Activated naive CD4-positive, alpha-beta T cell treated with anti-CD3 and anti-CD28 coated beads for 36 hours (primary cell): ENCODE measurements at places on chromosomes 4 and X.
A peak's percentile ranks its signal among the peaks of the same experiment; 100 is the strongest.

- no peak for DNase-seq
Observed at GRCh38 chr4:109010521-109010920, 247.7 kb upstream of the ETNPPL start.

- DNase-seq = peak; percentile 56
Observed at GRCh38 chrX:104343428-104344129, 88.8 kb upstream of the ESX1 start.

DNA sequence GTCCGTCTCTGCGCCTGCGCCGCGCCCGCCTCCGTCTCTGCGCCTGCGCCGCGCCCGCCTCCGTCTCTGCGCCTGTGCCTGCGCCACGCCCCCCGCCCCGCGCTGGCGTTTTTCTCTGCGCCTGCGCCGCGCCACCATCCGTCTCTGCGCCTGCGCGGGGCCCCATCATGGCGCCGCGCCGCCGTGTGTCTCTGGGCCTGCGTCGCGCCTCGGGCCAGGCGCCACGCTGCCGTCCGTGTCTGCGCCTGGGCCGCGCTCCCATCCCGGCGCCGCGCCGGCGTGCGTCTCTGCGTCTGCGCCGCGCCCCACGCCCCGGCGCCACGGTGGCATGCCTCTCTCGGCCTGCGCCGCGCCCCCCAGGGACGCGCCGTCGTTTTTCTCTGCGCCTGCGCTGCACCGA, 51.8 kb upstream of the DUX4 start:
- no peak for DNase-seq

DNA sequence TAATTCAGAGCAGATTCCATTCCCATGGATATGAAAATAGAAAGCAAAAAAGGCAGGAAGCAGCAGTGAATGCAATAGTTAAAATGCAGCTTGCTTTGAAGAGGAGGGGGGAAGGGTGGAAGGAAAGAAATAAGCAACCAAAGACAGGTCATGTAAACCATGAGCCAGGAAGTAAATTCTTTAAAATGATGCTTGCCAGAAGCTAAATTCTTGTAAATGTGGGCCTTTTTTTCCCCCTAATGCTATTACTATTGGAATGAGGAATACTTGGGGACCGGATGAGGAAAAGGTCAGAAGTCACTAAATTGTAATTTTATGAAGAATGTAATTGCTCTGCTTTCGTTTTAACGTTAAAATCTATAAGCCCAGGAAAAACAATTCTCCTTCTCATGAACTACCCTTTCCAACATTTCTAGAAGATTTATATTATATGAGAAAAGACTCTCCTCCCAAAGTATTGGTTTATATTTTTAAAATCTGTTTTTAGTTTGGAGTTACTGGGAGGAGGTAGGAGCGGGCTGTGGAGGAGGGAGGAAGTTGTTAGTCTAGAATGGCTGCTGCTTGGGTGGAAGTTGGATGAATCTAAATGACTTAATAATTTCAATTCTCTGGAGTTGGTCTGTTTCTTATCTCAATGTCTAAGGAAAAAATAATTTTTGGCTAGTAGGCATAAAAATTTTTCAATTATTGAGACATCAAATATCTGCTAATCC, 77.6 kb upstream of the PCDH18 start:
- DNase-seq = no peak

DNA sequence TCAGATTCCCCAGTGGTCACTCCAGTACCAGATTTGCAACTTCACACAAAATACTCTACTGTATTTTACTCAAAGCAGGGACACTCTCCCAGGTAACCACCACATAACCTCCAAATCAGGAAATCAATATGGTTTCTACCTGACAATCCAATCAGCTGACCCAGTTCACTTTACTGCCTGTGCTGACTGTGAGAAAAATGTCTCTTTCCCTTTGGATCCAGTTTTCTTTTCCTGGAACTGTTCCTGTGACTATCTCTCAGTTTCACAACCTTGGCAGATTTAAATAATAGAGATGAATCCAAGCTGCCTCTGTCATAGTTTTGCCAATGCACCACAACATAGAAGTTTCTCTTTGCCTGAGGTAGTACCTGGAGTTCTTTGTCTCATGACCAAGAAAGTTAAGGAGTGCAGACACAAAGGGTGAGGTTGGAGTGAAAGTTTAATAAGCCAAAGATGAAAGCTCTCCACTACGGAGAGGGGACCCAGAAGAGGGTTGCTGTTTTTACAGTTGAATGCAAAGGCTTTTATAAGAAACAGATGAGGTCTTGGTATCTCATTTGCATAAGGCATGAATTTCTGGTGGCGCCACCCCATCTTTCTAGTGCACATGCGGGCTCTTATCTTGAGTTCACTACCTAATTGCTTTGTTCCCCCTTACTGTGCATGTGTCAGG, 29.7 kb upstream of the IL9R start:
- no peak for DNase-seq

GRCh38 chr4:81427344-81427821, 44.3 kb downstream of the RASGEF1B start:
- DNase-seq = no peak

DNA sequence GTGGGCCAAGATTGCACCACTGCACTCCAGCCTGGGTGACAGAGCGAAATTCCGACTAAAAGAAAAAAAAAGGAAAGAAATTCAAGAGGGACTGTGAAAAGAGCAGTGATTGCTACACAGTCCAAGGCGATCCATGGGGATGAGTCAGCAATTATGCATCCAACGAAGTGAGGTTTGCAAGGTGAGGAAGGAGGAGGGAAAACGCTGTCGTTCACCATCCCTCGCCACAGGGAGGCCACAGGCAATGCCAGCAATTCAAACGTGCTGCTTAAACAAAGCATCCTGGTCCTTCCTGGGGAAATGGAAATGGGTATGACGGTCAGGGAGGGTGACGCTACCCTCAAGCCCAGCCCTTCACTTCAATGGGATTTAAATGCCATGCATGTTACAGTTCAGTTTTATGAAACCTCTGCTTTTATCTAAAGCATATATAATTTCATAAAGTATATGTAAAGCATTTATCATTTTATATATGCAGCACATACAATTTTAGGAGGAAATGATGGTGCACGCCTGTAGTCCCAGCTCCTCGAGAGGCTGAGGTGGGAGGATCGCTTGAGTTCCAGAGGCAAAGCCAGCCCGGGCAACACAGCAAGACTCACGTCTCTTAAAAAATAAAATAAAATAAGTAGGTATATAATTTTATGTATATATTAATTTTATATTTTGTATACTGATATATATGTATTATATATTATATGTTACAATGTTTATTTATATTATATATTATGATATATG, 108.7 kb downstream of the DHRSX start:
- no peak for DNase-seq

- no peak for DNase-seq
Observed at GRCh38 chr4:10006231-10006600, 15.1 kb downstream of the SLC2A9 start.

DNA sequence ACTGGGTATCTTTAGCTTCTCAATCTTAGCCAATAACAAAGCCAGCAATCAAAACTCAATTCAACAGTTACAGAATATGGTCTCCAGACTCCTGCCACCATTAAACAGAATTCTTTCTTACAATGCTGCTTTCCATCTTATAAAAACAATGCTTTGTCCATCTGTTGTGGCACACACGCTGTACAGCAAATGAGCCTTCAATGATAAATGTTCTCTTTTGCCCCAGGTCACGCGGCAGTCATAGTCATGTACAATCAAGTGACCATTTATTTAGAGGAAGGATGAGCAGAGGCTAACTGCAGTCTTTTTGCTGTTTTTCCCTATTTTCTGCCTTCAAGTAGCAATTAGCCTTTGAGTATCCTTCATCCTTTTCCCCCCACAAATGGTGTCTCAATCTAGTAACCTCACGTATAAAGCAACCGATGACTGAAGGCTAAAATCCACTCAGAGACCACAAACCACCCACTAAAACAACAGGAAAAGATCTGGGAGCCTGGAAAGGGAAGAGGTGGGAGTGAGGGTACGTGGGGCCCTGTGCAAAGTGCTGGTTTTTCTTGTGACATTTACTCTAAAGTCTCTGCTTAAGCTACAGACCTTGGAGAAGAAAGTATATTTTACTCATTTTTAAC, 24.4 kb downstream of the TRIM2 start:
- DNase-seq = no peak

GRCh38 chr4:46980851-46981250, 12.5 kb downstream of the GABRA4 start:
- no peak for DNase-seq

DNA sequence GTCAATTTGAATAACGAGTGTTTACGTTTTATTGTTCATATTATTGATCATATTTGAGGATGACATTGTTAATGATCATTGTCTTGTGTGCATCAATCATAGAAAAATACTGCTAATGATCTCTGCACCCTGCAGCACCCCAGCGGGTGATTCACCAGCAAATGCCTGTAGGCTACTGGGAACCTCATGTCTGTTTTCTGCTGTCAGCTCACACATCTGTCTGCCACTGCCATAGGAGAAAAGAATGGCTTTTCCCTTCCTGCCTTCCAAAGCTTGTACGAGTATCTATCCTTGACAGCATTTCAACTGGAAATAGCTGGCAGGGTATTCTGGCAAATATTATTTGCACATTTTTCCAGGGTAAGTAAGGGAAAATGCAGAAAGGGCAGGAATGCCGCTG, 272.1 kb upstream of the TRAM1L1 start:
- DNase-seq = no peak

GRCh38 chrX:72478853-72479252, 93.8 kb downstream of the HDAC8 start:
- no peak for DNase-seq

- peak; percentile 78 for DNase-seq
Observed at GRCh38 chr4:68373513-68373912, 23.6 kb upstream of the YTHDC1 start.

DNA sequence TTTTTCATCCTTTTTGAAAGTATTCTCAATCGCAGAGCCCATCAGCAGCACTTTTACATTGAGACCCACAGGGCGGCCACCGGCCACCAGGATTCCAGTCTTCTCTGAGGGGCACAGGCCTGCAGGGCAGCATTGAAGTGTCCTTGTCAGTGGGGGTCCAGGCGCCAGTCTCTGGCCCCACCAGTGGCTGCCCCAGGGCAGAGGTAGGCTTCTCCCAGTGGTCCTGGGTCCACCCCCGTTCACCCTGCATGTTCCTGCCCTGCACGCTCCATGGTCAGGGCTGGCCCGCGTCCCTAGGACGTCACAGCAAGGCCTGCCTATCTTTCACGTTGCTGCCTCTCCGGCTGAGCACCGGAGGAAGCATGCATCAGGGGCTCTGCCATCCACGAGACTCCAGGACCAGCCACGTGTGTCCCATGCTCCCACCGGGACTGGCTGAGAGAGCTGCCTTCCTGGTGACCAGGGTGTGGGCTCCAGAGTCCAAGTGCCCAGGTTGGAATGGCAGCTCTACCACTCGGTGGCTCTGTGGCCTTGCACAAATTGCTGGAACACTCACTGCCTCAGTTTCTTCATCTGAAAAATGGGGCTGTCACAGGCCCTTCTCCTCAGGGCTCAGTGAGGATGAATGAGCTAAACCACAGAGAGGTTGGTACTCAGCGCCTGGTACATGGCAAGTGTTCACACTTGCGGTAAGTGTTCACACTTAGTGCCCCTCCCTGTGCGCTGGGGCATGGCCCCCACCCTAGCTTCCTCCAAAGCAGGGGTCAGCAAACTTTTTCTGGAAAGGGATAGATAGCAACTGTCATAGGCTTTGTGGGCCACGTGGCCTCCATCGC, 30.7 kb upstream of the JAKMIP1 start:
- DNase-seq = no peak

GRCh38 chr4:110306303-110306702, 107.9 kb upstream of the ELOVL6 start:
- no peak for DNase-seq

- no peak for DNase-seq
Observed at GRCh38 chrX:37578045-37578444, 6.6 kb downstream of the LANCL3 start.

DNA sequence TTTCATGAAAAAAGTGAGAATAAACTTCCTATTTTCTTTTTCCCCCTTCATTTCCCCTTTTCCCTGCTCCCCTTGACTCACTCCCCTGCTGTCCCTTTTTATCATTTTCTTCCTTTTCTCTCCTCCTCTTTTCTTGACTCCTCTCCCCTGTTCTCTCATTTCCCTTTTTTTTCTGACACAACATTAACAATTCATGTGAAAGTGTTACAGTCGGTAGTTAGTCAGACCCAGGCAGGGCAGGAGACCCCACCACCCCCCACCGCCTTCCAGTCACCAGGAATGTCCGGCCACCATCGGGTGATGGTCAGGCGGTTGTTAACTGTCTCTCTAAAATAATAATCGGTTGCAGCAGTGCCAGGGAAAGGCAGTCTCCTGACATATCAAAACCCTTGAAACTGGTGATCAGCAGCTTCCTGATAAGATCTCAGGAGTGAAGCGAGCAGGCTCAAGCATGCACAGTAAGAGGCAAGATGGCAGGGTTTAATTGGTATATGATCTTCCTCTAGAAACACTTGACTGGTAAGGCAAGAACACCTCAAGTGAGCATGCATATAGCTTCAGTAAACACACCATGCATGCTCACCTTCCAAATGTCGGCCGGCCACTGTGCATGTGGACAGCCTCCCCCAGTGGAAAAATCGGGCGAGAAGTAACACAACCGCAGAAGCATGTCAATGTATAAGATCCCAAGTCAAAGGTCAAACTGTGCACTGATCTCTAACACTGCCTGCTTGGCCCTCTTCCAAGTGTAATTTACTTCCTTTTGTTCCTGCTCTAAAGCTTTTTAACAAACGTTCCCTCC, 191.4 kb downstream of the NDST4 start:
- DNase-seq = no peak

DNA sequence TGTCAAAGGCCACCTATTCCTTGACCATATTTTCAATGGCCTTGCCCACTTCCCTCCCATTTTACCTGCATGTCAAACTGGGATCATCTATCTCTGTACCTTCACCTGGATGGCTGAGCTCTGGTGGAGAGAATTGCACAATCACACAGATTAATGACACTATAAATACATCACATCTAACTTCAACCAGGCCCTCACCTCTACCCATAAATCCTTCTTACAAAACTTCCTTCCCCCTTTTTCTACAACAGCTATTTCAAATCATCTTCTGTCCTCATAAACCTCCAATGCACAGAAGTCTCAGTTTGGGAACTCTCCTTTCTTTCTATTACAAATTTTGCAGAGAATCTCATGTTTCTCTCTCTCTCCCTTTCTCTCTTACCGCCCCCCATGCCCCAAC, 9.2 kb downstream of the PALLD start:
- no peak for DNase-seq

GRCh38 chrX:68998716-68999115, 166.5 kb downstream of the PJA1 start:
- DNase-seq = no peak

DNA sequence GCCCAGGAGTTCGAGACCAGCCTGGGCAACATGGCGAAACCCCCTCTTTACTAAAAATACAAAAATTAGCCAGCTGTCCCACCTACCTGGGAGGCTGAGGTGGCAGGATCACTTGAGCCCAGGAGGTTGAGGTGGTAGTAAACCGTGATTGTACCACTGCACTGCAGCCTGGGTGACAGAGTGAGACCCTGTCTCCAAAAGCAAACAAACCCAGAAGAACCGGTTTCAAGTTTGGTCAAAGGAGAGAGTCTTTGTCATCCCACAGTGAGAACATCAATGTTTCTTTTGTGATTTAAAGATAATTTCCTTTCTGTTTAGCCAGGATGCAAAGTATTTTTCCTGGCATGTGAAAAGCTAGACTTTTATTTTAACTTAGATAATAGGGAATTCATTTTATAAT, 26.7 kb downstream of the PDK3 start:
- no peak for DNase-seq

- no peak for DNase-seq
Observed at GRCh38 chrX:153861733-153862310, 24.2 kb downstream of the L1CAM start.

GRCh38 chr4:1209821-1210220, 37.4 kb upstream of the SPON2 start:
- DNase-seq = no peak

- no peak for DNase-seq
Observed at GRCh38 chr4:4564522-4564921, 22.7 kb upstream of the STX18 start.

GRCh38 chrX:136608295-136608933, 39.5 kb upstream of the CD40LG start:
- peak; percentile 80 for DNase-seq
